Activated CD4-positive, alpha-beta memory T cell treated with anti-CD3 and anti-CD28 coated beads, Interleukin-2, amount 10 ng/mL, durations not matched to agents 7 days and 5 days (primary cell): ENCODE measurements at places on chromosomes 5 and 9.

DNA sequence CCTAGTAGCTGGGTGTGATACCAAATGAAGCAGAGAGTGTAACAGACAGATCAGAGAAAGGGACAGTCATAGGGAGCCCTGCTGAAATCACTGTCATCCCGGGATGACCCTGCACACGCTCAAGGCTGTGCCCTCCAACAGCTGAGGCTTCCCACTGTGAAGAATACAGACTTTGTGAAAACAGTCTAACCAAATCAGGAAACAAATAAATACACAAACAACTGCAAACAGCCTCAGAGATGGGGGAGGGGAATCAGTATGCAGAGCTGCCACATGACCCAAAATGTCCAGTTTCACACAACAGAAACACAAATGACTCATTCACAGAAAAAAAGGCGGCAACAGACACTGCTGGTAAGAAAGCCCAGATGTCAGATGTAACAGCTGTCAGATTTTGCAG lies 101.9 kb downstream of the ADAMTS2 start:
- no peak for DNase-seq

GRCh38 chr9:104999136-104999535 lies 71.2 kb upstream of the ABCA1 start:
- no peak for DNase-seq

GRCh38 chr5:33807771-33808170 lies 84.0 kb downstream of the ADAMTS12 start:
- no peak for DNase-seq

GRCh38 chr5:119458911-119459632 lies 6.8 kb downstream of the HSD17B4 start:
- no peak for DNase-seq

GRCh38 chr9:111034170-111034897 lies 3.9 kb downstream of the LPAR1 start:
- DNase-seq: no peak

- no peak for DNase-seq
These were observed 23.1 kb downstream of the LNPEP start for GRCh38 chr5:96958977-96959376.

DNA sequence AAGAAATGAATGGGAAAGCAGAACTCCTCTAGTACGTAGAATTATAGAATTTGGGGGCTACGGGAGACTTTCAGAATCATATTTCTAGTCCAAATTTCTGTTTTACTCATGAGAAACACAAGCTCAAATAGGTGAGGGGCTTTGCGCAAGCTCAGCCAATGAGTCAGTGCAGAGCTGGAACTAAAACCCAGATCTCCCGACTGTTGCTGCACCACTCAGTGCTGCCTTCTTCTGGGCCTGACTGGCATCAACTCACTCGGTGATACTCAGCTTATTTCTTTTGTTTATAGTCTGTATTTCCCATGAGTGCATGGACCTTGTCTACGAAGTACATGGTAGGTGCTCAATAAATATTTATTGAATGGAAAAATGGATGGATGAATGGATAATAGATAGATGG lies 280.2 kb downstream of the CDK5RAP2 start:
- no peak for DNase-seq

DNA sequence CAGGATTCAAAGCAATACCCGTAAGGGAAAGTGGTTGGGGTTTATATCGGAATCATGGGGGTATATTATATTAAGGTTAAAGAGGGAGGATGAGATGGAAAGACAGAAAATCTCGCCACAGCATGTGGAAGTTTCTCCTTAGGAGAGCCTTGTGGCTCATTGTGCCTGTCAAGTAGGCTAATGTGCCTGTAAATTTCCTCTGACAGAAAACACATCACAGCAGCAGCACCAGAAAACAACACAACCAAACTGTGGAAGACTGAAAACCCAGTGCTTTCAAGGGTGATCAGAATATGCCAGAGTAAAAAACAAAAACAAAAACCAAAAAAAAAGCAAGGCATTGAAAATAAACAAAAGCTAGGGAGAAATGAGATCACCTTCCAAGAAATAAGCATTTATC lies 11.3 kb upstream of the MAN2A1 start:
- DNase-seq: no peak

DNA sequence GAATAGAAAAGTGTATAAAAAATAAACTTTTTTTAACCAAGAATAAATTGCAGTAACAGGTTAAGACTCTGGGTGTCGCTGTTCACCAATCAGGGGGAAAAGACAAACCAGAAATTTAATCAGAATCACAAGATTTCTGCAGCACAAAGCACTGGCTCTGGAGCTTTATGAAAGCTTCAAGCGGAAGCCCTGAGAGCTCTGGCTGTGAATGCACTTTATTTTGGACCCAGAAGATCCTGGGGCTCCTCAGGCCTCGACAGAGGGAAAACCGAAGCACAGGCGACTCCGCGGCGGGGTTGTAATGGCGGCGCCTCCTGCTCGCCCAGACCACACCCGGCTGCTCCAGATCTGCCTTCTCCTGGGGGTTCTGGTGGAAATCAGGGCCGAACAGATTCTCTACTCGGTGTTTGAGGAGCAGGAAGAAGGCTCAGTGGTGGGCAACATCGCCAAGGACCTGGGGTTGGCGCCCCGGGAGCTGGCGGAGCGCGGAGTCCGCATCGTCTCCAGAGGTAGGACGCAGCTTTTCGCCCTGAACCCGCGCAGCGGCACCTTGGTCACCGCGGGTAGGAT lies at the start of gene PCDHGA4:
TSS of gene PCDHGA4 (plus strand) at position 122 of the 570 bp plus-strand sequence. CDS start at position 209, 87 bp downstream.
- DNase-seq: no peak

DNA sequence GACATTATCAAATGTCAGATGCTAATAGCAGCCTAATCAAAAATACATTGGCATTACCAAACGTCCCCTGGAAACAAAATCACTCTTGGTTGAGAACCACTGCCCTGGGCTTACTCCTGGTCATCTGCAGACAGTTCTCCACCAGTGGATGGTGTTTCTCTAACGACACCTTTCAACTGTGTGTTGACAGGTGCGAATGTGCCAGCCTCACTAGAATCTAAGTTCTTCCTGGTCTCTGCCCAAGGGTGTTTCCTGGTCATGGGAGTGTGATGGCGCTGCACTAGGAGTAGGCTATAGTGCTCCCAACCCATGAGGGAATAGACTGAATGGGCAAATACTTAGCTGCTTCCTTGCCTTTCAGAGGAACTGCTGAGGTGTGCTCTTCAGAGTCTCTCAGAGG lies 105.9 kb downstream of the MRPS27 start:
- no peak for DNase-seq

- DNase-seq: no peak
These were observed 105.5 kb downstream of the AUH start for GRCh38 chr9:91256235-91256634.

DNA sequence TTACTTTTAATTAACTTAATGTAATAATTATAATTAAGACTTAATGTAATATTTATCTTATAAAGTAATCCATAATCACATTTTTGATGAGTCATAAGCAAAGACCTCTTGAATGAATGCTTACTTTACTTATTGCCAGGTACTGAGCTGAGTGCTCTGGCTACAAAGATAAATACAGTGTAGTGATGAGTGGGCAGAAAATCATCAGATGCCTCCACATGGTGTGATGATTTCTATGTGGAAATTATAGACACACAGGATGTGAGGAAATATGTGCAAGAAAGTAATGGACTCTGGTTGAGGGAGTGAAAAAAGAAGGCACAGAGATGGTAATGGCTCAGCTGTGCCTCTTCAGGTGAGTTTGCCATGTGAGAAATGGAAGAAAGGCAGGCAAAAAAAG lies 422.6 kb upstream of the CD180 start:
- no peak for DNase-seq

DNA sequence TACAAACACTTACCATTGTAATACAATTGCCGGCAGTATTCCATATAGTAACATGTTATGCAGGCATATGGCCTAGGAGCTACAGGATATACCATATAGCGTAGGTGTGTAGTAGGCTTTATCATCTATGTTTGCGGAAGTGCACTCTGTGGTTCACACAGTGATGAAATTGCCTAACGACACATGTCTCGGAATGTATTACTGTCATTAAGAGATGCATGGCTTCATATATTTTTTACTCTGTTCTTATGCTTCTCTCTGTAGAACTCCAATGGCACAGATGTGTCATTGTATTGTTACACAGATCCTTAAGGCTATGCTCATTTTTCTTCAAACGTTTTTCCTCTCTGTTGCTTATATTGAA lies 19.2 kb upstream of the ANKRD18A start:
- no peak for DNase-seq

GRCh38 chr9:69554945-69555344 lies 117.2 kb downstream of the APBA1 start:
- DNase-seq: no peak

DNA sequence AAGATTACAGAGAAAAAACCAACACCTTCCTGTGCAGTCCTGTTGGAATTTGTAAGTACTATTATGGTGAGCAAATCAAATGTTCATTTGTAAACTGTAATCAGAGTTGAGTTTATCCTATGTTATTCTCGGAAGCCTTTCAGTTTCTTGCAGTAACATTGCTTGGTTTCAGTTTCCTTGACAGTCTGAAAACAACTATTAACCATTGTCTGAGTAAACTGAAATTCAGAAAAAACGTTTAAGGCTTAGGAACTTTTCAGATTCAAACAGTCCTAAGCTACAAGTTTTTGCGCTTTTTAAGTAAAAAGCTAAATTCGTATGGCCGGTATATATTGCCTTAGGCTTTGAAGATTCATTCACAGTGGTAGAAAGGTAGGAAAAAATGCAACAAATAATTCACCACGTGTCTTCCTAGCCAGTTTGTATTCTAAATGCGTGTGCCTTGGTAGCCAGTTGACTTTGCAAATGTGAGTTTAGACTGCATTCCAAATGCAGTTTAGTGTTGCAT lies 2.5 kb downstream of the GPBP1 start:
- DNase-seq: no peak

- DNase-seq: no peak
These were observed 36.7 kb downstream of the GPR21 start for GRCh38 chr9:123070198-123070597.

DNA sequence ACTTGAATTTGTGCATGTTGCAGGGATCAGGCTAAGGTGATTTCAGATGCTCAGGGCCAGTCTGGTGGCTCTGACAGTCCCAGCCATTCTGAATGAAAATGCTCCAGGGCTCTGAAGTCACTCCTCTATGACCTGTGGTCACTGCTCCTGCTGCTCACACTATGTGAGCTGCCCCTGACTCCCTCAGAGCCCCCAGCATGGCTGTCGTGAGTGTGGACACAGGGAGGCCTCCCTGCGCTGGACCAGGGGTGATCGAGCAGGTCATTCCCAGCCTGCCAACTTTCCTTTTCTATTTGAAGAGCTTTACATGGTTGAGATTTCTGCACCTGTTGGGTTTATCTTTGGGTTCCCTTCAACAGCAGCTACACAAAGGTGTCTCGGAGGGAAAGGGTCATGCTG lies 74.5 kb downstream of the WNK2 start:
- DNase-seq: peak; percentile 4

DNA sequence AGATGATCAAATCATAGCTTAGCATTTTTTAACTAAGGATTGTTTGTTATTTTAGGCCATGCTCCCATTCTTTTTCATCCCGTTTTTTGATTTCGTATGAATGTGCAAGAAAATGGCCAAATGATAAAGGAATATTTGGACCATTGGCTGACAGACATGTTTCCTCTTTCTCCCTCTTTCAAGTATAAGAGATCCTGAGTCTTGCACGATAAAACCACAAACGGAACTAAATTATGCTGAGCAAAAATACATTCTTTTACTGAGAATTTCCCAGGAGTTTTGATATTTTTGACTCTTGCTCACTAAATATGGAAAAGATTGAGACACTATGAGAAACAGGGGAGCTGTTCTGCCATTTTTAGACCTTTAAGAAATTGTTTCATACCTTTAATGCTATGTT lies 90.4 kb upstream of the KLF9 start:
- no peak for DNase-seq

- DNase-seq: no peak
These were observed 70.0 kb downstream of the RGMB start for GRCh38 chr5:98843481-98843880.

GRCh38 chr5:177309351-177310191 lies 2.1 kb downstream of the MXD3 start:
- peak; percentile 79 for DNase-seq

DNA sequence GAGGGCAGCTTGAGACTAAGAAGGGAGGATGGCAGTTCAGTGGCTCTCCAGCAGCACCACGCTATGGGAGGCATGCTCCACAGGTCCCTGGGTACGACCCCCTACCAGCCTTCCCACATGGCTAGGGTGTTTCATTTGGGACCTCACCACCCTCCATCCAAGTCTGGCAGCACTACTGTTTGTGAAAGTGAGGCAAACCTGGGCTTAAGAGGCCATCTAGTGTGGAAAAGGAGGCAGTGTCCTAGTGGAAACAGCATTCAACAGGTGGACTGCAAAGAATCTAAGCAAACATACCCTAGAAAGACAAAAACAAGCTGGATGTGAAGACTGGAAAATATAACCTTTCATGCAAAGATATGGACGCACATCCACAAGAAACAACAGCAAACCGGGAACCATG lies 4.8 kb upstream of the C5orf47 start:
- no peak for DNase-seq

DNA sequence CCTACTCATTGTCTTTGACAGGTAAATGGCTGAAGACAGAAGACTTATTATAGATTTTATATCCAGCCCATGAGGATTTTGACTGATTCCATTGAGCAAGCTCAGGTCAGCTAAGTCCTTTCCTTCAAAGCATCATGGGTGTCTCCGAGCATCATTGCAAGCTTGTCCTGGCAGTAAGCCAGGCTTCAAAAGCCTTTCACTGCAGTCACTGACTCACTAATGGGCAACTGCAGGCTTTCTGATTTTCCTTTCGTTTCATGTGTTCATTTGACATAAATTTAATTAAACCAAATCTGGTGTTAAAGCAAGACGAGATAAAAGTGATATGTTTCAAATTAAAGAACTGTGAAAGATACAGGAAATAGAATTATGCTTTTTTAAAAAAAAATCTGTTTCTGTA lies 426.2 kb downstream of the ANXA1 start:
- no peak for DNase-seq

- no peak for DNase-seq
These were observed 211.9 kb upstream of the IRX4 start for GRCh38 chr5:2094616-2094995.

GRCh38 chr5:28216939-28217360 lies 1178.6 kb upstream of the CDH9 start:
- DNase-seq: no peak

- DNase-seq: no peak
These were observed at the start of gene PFN3 for GRCh38 chr5:177399997-177400868. Gene PFN3 (minus strand): TSS chr5:177400661. CDS start chr5:177400576, 85 bp downstream.

GRCh38 chr5:143775258-143775657 lies 36.7 kb upstream of the HMHB1 start:
- DNase-seq: no peak

DNA sequence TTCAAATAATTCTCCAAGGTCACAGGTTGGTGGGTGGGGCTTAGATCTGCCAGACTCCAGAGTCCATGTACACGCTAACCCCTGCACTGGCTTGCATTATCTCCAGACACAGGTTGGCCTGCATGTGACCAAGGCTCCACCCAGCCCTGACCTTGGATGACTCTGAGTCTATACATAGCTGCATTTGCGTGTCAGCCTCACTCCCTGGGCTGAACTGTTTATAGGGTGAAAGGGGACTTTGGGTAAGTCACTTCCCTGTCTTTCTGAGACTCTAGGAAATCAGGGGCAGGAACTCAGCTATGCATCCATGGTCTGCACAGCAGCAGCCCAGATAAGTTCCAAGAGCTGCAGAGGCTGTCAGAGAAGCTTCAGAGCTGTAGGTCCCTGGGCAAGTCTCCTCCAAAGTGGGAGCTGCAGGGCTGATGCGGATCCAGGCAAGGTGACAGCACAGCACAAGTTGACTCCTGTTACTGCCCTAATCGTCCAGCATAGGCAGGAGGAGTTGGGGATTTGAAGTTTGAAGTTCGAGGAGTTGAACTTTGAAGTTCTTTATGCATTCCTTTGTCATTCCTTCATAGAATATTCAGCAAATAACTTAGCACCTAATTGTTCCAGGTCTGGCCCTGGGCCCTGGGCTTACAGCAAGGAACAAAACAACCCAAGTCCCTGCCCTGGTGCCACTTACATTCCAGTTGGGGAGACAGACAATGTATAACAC lies 53.4 kb downstream of the SLC22A5 start:
- DNase-seq: peak; percentile 50
